ENCODE measurements at places on chromosomes 2 and 18.

GRCh38 chr18:72830109-72830508 is 37.7 kb downstream of the NETO1 start:
- DNase-seq, result no peak

DNA sequence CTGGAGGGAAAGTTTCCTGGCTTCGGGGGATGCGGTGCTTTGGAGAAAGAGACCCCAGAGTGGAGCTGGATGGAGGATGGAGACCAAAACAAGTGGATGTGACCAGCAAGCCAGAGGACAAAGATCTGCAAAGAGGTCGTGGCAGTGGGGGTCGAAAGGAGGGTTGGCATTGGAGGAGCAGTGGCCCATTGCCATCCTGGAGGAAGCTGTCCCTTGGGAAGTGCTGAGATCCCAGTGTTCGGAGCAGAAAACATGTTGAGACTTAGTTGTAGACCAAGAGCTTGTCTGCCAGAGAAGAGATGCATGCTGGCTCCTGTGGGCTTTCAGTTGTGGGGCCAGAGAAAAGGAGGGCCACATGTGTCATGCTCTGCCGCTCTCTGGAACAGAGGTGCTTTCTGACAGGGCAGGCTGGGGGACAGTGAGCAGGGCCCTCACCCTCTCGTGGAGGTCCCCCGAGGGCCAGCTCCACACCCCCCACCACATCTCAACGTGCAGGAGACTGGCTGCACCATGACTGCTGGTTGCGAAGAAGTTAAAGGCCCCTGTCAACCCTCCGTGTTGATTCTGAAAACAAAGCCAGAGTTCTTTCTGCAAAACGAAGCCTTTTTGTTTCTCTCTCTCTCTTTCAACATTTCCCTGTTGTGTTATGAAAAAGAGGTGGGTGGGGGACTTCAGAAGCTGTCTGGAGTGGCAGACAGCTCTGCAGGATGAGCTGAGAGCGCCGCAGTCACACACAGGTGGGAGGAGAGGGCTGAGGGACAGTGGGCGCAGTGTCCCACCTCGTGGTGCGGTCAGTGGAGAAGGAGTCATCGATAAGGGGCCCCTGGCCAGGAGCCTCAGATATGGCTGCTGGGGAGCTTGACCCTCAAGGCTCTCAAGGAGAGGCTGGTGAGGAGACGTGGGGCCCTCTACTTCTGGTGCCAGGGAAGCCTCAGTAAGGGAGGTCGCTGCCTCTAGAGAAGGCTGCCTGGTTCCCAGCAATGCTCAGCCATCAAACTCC is 77.6 kb upstream of the BCL2L11 start:
- no peak for DNase-seq

DNA sequence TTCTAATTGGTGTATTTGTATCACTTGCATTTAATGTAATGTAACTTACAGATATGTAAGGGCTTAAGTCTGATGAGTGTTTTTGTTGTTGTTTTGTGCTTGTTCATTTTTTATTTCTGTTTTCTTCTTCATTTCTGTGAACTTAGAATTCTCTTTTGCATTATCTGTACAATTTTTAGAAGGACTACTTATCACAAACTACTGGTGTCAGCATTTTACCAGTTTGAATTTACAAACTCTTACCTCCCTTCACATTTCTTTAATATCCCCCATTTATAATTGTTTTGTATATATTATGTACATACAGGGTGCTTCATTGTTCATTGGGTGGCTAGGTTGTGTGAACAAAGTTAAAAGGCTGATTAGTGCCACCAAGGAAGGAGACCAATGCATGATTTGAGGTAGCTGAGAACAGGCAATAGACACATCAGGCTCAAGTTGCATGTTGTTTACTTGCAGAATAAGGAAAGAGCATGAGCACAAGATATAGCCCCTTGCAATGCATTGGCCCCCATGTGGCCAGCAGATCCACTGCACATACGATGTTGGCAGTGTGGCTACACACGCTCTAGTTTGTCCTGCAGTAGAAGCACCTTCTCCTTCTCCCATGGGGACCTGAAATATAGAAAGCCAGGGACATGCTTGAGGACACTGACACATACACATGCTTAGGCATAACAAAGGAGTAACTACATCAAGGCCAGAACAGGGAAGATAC is 198.2 kb downstream of the CD8B2 start:
- DNase-seq, result no peak

DNA sequence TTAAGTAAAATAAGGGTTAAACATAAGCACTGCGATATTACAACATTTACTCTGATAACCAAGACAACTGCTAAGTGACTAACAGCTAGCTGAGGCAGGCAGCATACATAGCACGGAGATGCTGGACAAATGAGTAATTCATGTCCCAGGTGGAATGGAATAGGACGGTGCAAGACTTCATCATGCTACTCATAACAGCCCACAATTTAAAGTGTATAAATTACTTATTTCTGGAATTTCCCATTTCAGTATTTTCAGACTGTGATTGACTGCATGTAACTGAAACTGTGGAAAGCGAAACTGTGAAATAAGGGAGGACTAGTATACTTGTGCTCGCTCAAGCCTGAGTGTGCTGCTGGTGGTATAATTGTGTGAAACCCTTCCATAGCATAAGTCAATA is 12.9 kb downstream of the IER3IP1 start:
- no peak for DNase-seq

Measured in stimulated activated CD4-positive, alpha-beta T cell treated with anti-CD3 and anti-CD28 coated beads, Interleukin-1b, Interleukin-23, amount 100 ng/mL, for 24 hours (primary cell).